Astrocyte of the spinal cord (primary cell): ENCODE measurements at places on chromosomes 11 and 22.

GRCh38 chr22:43566561-43567332, 154.9 kb downstream of the MPPED1 start:
- no peak for DNase-seq

DNA sequence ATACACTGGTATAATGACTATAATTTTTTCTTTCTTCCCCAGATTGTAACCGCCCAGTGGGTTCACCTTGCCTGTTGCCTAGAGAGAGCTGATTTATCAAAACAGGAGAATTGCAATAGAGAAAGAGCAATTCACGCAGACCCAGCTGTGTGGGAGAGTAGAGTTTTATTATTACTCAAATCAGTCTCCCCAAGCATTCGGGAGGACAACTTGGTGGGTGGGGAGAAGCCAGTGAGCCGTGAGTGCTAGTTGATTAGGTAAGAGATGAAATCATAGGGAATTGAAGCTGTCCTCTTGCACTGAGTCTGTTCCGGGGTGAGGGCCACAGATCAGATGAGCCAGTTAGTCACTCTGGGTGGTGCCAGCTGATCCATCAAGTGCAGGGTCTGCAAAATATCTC, 73.2 kb downstream of the SLC35F2 start:
- no peak for DNase-seq

GRCh38 chr11:26418386-26418912, 86.5 kb downstream of the ANO3 start:
- no peak for DNase-seq

- DNase-seq: no peak
These were observed 13.0 kb downstream of the TUB start for GRCh38 chr11:8093931-8094575.

GRCh38 chr11:33376331-33377310, 119.4 kb downstream of the HIPK3 start:
- DNase-seq: peak; percentile 25

- DNase-seq: no peak
These were observed 13.3 kb downstream of the CLDN5 start for GRCh38 chr22:19510919-19511341.

DNA sequence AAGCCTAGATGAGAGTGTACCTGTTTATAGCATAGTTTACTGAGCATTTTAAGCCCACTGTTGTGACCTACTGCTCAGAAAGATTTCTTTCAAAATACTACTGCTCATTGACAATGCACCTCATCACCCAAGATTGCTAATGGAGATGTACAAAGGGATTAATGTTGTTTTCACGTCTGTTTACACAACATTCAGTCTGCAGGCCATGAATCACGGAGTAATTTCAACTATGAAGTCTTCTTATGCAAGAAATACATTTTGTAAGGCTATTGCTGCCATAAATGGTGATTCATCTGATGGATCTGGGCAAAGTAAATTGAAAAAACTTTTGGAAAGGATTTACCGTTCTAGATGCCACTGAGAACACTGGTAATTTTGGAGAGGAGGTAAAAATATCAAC, 112.9 kb downstream of the KIF18A start:
- no peak for DNase-seq

DNA sequence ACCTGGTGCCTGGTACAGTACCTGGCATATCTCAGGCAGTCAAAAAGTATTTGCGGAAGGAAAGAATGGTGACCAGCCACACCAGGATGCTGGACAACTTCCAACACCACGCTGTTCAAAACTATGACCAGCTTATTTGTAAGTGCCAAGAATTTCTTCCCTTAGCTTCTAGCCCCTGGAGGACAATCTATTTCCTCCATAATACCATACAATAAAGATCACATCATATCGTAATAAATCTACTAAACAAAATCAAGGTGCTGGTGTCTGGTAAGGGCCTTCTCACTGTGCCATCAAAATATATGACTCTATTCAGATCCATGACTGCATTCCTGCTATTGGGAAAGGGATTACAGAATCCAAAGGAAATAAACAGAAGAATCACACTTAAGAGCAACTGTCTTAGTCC, 51.5 kb downstream of the ALG9 start:
- DNase-seq: no peak

GRCh38 chr11:29190313-29190712, 826.5 kb downstream of the KCNA4 start:
- no peak for DNase-seq

- DNase-seq: no peak
These were observed 7.8 kb downstream of the CTSC start for GRCh38 chr11:88329563-88330250.

DNA sequence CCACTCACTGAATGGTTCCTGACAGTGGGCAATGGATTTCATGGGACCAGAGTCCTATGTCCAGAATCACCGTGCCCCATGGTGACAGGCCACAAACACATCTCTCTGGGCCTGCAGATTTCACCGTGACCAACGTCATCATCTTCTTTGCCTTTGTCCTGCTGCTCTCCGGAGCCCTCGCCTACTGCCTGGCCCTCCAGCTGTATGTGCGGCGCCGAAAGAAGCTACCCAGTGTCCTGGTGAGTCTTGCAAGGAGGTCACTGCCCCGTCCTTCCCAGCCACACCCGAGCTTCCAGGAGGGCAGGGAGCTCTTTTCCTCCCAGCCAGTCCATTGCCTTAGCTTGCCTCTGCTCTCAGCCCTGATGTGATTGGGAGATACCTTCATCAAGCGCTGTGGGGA, 9.3 kb downstream of the IL10RA start:
- no peak for DNase-seq

DNA sequence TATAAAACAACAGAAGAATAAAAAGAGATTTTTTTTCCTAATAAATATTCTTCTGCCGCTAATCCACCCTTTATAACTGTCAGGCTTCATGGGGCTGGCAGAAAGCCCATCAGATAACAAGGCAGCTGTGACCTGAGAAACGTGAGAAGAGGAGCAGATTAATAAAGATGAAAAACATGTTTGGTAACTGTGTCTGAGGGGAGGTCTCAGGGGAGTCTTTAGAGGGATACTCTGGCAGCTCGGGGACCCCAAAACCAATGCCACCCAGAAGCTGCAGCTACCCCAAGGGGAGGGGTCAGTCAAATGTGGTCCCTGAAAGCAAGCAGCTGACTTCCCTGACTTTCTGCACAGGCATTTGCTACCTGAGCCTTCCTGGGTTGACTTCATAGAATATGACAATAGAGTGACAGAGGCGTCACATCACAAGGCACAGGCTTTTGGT, 48.4 kb upstream of the POU2AF1 start:
- DNase-seq: no peak

- DNase-seq: no peak
These were observed 20.6 kb downstream of the BCO2 start for GRCh38 chr11:112195951-112196351.

GRCh38 chr11:2796508-2797113, 89.0 kb downstream of the CDKN1C start:
- DNase-seq: no peak

- DNase-seq: no peak
These were observed 292.0 kb downstream of the NTM start for GRCh38 chr11:131662317-131662972.

GRCh38 chr11:110621826-110622225, 90.4 kb downstream of the ARHGAP20 start:
- no peak for DNase-seq

DNA sequence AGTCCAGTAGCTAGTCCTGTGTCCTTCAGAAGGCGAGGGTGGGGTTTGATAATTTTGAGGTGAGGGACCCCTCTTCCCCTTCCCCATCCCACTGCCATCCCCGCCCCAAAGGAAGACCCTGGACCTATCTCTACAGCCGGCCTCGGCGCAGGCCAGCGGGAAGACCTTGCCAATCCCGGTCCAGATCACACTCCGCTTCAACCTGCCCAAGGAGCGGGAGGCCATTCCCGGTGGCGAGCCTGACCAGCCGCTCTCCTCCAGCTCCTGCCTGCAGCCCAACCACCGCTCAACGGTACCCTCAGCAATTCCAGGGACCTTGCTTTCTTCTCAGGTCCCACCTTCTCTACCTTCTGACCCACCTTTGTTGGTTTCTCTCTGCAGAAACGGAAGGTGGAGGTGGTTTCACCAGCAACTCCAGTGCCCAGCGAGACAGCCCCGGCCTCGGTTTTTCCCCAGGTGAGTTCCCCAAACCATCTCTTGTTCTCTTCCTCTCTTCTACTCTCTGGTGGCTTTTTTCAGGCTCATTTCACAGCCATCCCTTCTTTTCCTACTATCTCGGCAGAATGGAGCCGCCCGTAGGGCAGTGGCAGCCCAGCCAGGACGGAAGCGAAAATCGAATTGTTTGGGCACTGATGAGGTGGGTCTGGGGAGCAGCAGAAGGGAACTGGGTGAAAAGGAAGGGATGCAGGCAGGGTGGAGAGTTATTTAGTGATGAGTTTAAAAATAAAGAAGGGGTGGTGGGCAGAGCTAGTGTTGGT, 1.3 kb downstream of the KAT5 start:
- DNase-seq: no peak

- DNase-seq: peak; percentile 89
These were observed 673.3 kb downstream of the CNTN5 start for GRCh38 chr11:99693941-99694492.

- no peak for DNase-seq
These were observed 7.2 kb upstream of the UCP3 start for GRCh38 chr11:74015919-74016684.

DNA sequence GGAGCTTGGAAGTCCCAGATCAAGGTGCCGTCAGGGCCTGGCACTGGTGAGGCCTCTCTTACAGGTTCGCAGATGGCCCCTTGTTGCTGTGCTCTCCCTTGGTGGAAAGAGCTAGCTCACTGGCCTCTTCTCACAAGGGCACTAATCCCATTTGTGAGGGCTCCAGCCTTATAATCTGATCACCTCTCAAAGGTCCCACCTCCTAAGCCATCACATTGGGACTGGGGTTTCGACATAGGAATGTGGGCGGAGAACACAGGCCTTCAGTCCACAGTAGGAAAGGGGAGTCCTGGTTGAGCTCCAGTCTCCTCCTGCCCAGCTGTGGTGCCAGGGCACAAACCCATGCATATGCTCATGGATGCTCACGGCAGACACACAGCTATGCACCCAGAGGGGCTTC, 14.0 kb upstream of the LRRC32 start:
- DNase-seq: no peak

GRCh38 chr11:46524201-46524770, 69.5 kb downstream of the AMBRA1 start:
- no peak for DNase-seq

GRCh38 chr22:24002851-24003250, 2.4 kb downstream of the GSTT4 start:
- no peak for DNase-seq

DNA sequence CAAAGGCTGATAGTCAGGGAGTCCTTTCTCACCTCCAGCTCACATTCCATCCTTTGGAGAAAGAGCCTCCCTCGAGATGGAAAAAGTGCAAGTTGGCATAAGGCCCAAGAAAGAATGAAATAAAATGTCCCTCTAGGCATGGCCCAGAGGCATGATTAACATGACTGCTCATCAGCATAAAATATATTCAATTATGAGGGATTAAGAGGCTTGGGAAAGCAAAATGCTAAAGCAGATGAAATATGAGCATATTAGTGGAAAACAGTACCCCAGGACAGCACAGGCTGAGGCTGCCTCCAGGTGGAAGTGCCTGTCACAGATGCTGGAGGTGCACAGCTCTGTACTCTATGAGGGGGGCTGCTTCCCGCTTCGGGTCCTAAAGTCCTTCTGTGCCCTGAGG, 347.8 kb upstream of the PLET1 start:
- DNase-seq: no peak

DNA sequence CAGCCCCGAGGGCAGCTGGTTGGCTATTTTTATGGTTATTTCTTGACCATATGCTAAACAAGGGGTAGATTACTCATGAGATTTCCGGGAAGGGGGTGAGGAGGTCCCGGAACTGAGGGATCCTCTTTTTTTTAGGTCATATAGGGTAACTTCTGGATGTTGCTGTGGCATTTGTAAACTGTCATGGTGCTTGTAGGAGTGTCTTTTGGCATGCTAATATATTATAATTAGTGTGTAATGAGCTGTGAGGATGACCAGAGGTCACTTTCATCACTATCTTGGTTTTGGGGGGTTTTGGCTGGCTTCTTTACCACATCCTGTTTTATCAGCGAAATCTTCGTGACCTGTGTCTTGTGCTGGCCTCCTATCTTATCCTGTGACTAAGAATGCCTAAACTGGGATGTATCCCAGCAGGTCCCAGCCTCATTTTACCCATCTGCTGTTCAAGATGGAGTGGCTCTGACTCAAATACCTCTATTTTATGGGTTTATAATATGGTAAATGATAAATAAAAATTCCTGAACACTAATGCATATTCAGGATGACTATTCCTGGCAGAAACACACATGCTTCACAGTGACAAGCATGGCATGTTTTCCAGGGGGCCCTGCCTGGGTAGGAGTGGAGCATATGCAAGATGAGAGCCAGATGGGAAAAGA, 11.2 kb downstream of the KREMEN1 start:
- DNase-seq: no peak

GRCh38 chr22:44098966-44099530, 74.9 kb downstream of the PARVB start:
- no peak for DNase-seq

DNA sequence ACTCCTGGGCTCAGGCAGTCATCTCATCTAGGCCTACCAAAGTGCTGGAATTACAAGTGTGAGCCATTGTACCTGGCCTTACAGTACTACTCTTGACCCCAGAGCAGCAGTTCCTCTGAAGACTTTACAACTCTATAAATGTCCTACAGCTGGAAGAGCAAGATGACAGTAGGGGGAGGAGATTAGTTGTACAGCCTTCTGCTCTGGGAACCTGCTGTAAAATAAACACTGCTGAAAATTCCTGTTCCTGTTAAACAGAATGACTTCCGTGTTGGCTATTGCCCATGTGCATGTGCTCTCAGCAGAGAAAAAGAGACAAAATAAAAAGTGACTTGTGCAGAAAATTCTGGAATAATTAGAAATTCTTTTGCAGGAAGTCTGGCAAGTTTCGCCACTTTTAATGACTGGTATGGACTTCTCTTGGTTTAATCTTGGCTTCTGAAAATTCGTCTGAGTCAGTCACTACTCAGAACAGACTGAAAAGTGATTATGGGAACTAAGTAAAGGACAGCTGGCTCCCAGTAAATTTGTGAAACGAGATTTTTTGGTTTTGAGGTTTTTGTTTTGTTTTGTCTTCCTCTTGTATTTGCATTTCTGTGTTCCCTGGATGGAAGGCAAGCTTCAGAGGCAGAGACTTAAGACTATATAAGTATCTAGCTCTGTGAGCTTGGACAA, 955.7 kb downstream of the DLG2 start:
- no peak for DNase-seq

DNA sequence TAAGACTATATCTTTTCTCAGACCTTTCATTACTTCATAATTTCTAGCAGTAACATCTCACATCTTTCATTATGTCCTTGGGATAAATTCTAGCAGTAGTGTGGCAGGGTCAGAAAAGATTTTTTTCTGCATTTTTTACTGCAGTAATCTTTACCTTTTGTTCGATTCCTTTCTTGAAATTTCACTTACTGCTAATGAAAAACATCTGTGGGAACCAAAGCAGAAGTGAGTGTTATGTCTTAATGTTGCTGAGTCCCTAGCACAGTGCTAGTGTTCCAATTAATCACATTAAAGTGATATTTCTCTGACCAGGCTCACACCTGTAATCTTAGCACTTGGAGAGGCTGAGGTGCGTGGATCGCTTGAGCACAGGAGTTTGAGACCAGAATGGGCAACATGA, 123.6 kb downstream of the EHF start:
- DNase-seq: no peak

- DNase-seq: no peak
These were observed 4.0 kb downstream of the APOL4 start for GRCh38 chr22:36197514-36198146.
